Right cardiac atrium (tissue), 5 donors: ENCODE measurements at places on chromosomes 16 and 17. TPM values are rescaled to one million over a fixed set of nuclear protein-coding genes. Genes with fewer than 3 reads are reported as not detected.

Gene ZSCAN10
- not detected for polyA plus RNA-seq

Gene GCGR
- not detected for polyA plus RNA-seq

Gene TM4SF5
- not detected for polyA plus RNA-seq

Gene AGRP
- not detected for polyA plus RNA-seq

Gene KRTAP4-5
- polyA plus RNA-seq: not detected

Gene KRTAP3-1
- polyA plus RNA-seq: not detected

DNA sequence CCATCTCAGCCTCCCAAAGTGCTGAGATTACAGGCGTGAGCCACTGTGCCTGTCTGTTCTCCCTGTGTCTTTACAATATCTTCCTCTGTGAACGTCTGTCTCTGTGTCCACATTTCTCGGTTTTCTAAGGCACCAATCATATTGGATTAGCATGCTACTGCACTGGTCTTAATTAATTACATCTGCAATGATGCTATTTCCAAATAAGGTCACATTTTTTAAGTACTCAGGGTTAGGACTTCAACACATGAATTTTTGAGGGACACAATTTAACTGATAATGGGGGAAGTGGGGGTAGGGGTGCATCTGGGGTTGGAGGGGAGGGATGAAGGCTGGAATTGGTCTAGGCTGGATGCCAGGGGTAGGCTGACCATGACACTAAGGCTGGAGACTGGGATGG lies 102.6 kb downstream of the N4BP1 start:
- DNase-seq: no peak

DNA sequence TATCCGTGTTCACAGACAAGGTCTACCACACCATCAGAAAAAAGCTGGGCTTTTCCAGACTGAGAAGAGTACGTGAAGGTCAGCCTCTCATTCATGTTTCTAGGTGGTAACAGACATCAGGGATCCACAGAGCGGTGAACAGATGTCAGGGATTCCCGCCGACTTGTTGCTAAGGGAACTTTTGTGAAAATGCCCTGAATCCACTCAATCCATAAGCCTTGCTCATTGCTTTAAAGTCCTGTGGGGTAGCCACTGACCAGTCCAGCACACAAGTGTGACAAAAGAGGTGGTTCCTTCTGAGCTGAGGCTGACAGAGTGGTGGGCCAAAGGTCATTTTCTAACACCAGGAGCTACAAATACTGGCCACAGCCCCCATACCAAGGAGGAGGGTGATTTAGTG lies 5.9 kb downstream of the GAS7 start:
- DNase-seq: no peak

GRCh38 chr17:70076189-70076588 lies 1.2 kb downstream of the KCNJ16 start:
- DNase-seq: no peak

DNA sequence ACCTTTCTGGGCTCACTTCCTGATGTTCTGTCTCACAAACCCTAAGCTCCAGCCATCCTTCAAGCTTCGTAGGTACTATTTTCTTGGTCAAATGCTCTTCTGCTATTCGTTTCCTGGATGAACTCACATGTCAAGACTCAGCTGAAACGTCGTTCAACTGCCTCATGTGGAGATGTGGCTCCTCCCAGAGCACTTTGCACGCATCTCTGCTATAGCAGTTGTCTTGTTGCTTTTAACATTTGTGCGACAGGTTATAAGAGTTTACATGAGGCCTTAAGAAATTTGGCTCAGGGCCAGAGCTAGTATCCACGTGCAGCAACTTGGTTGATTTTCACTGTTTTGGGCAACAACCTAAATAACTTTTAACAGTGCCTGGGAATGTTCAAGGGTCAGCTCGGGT lies 2.8 kb upstream of the KRT40 start:
- DNase-seq: no peak

DNA sequence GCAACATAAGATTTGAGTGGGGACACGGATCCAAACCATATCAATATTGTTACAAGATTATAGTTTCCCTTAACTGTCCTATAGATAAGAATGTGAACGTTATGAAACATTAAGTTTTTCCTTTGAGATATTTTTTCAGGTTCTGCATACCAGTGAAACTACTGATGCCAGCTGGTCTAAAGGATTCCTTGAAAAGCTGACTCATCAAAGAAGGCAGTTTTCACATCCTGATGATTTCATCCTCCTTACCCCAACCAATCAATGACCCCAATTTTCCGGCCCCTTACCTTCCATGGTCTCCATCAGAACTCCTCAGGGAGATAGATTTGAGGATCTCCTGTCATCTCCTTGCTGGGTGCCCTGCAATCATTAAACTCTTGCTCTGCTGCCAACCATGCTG lies 64.1 kb upstream of the HS3ST4 start:
- DNase-seq: no peak

DNA sequence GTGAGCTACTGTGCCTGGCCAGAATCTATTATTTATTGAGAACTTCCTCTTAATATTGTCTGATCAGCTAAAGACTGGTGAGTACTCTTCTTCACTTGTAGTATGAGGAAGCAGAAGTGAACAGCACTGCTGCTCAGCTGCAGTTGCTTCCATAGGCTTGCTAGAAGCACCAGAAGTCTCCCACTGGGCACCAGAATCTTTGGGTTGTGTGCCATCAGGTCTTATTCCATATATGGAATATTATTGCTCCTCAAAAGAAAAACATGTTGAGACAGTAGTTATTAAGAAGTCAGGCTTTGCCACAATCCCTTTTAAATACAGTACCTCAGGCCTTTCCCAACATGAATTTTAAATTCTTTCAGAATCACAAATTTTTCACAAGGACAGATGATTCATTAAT lies 17.2 kb downstream of the SNTB2 start:
- DNase-seq: no peak

DNA sequence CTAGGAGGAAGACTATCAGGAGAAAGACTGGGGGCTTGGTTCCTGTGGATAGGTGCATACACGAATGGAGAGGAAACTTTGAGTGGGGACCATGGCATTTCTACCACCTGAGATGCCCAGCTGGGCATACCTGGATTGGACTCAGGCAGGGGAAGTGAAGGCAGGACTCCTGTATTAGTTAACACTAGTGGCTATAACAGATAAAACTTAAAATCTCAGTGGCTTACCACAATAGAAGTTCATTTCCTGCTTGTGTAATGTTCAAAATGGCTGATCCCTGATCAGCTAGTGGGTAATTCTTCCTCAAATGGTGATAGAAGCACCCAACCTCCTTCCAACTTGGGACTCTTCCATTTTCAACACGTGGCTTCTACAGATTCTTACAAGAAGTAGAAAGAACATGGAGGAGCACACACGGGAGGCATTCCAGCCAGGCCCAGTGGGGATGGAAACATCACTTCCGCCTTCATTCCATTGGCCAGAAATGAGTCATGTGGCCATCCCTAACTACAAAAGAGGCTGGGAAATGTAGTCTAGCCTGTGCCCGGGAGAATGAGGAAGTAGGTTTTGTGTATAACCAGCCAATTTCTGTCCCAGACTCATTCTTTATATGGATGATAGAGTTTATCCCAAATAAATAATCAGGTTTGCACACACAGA lies 112.1 kb downstream of the UTP18 start:
- DNase-seq: peak; percentile 49

- DNase-seq: peak; percentile 91
These were observed 13.1 kb downstream of the BCAR1 start for GRCh38 chr16:75238132-75238852.

DNA sequence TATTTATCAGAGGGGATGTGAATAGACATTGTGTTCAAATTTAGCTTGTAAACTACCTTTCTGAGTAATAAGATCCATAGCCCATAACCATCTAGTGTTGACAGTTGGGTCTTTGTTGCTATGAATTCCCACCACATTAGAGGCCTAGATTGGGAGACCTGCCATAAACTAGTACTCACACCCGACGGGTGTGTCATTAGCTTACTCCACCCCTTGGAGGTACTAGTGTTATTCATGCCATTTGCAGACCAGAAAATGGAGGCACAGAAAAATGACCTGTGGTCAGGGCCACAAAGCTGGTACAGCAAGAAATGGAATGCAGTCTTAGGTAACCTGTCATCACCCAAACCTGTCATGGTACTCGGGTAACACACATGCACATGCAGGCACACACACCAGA lies 41.3 kb upstream of the BCAR1 start:
- no peak for DNase-seq

DNA sequence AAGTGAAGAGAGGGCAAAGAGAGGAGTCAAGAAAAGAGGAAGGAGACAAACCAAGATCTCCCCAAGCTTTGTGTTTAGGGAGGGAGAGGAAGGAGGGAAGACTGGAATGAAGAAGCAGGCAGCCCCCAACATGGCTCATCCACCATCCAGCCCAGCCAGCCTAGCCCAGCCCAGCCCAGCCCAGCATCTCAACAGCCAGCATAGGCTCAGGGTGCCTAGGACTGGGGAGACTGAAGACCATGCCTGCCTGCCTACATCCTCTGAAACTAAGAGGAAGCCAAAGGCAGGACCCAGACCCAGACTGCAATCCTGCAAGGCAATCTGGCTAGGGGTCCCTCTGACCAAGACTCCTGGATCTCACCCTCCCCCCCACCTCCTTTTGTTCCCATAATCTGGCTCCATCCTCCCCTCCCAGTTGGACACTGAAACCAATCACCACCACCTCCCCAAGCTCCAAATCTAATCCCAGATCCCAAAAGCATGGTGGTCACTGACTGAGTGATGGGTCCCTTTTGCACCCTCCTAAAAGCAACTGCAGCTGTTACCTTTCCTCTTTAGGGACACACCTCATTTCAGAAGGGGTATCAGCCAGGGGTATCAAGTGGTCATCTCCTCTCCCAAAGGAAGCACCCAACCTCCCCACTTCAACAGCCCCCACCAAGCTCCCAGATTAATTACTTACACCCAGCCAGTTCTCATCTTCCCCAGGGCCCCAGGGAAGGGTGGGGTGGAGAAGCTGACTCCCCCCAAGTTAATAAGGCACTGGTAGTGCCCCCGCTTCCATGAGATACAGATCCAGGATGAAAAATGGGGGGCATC lies 1.2 kb downstream of the HDAC5 start:
- DNase-seq: no peak

- peak; percentile 98 for DNase-seq
These were observed at the start of the genes FTSJ3 and PSMC5 for GRCh38 chr17:63827002-63827800. Gene FTSJ3 (minus strand): TSS chr17:63827663. CDS start chr17:63826902, 761 bp downstream. Gene PSMC5 (plus strand): TSS chr17:63827431. CDS start chr17:63827491, 60 bp downstream.

DNA sequence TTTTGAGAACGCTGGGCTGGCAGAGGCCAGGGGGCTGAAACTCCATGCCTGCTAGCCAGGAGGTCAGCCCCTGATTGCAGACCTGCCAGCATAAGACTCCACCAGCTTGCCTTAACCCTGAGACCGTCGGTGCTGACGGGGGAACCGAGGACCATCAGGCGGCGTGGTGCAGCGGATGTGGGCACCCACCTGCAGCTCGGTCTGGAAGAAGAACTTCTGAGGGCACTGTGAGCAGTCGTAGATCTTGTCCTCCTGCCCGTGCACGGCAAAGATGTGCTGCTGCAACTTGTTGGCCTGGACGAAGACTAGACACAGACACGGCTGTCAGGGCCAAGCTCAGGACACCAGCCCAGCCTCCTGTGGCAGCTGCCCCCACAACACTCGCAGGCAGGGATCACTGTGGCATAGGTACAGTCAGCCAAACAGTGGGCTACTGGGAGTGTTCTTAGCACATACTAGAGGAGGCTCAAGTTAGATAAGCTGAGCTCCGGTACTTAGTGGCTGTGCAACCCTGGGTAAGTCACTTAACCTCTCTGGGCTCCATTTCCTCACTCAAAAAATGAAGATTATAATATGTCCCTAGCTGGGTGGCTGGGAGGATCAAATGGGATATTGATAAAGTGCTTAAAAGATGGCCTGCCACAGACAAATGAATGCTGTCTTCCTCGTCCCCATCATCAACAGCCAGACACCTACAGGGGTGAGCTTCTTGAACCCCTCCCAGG lies 150.0 kb downstream of the C16orf78 start:
- no peak for DNase-seq

DNA sequence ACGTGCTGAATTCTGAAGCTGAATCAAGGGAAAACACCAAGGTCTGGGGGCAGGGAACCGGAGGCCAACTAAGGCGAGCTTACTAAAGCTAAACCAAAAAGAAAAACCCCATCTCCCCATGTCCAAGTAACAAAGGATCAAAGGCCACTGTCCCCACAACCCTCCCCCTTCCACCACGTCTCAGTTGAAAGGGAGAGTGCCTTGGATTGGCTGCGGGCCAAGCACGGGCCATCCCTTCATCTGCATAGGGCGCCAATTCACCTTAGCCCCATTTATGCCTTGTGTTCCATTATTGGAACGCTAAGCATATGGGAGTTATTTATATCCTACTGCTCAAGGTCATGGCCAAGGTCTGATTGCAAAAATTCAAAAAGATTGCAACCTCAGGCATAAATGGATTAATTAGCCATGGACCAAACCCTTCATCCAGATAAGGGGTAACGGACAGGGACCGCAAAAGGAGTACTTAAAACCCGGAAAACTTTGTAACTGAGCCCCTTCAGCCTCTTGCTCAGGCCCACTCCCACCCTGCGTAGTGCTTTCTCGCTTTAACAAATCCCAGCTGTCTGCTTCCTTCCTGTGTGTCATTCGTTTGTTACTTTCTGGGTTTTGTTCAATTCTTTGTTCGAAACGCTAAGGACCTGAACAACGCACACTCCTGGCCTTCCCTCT lies 740 bp upstream of the ATP6V0D1 start:
- peak; percentile 62 for DNase-seq

DNA sequence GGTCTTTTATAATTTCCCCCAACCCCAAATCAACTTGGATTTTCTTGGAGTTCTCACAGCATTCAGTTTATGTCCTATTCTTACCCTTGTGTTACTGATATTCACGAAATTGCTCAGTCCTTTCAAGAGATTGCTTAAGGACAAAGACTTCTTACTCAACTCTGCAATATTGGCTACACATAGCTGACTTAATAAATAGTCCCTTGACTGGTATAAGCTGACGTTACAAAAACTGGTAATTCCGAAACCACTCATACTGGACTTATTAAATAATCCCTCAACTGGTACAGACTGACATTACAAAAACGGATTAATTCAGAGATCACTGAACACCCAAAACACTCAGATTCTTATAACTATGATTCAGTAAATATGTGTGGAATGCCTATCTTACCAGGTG lies 860 bp downstream of the TIGD7 start:
- no peak for DNase-seq

- peak; percentile 31 for DNase-seq
These were observed 1.1 kb downstream of the SPECC1 start for GRCh38 chr17:20010099-20010863.

DNA sequence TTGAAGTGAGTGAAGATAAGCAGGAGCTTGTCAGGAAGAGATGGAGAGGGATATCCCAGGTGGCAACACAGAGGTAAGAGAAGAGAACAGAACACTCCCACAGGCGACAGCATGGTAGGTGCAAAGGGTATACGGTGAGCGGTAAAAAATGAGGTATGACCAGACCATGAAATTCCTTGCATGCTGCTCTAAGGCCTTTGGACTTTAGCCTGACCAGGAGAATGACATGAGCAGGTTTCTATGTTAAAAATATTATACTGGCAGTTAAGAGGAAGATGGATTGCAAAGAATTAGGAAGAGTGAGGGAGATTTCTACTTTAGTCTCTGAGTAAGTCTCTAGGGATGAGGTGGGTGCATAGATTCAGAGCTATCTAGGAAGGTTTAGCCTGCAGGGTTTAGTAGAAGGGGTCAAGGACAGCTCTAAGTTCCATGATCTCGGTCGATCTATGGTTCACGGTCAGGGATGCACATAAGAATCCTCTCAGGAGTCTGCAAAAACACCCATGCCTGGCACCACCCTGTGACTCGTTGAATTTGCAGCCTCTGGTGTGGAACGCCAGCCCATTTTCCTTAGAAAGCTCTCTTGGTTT lies 65.7 kb downstream of the HLF start:
- no peak for DNase-seq
